ENCODE measurements at places on chromosomes 2 and 18.

- DNase-seq: no peak
Observed at GRCh38 chr2:38997781-38998180, 108.1 kb downstream of the ARHGEF33 start.

- no peak for DNase-seq
Observed at GRCh38 chr2:182836451-182836850, 30.0 kb downstream of the FRZB start.

DNA sequence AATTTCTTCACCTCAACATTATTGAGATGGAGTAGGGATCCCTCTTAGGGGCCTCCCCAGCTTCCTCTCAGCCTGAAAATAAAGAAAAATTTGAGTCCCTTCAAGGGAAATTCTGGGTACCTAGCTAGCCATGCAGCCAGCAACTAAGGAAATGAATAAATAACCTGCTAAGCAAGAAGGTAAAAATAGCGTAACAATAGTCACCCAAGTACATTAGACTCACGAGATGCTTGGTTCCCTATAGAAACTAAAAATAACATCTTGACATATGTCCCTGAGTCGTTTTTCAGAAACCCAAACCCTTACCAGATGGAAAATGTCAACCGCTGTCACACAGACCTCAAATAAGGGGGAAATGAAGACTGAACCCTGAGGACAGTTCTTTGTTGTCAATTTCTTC is 51.9 kb downstream of the CACNB4 start:
- no peak for DNase-seq

DNA sequence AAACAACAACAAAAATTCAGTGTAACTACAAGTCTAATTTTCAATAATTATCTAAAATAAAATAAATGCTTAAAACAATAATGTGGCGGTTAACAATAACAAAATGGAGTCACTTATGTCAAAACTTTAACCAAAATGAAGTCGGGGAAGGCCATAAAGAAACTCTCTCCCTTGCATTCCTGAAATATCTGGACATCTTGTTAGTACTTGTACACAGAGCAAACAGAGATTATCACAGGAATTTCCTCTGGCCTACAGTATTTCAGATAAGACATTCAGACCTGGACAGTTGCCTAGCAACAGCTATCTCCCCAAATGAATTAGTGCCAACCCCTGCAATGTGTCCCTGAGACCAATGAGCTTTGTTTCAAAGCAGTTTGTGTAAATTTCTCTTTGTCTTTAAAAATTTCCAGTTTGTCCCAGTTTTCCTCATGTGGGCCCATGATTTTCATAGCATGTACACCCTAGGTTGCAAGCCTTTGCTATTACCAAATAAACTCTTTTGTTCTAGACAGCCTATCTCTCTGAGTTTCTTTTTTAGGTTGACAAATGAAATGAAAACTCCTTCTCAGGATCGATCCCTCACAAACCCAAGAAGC is 68.6 kb downstream of the EXOC6B start:
- DNase-seq: no peak

All from activated CD4-positive, alpha-beta T cell treated with anti-CD3 and anti-CD28 coated beads, Interleukin-2, amount 50 U/mL, for 16 hours (primary cell).